ENCODE measurements at places on chromosomes 5 and 9.

DNA sequence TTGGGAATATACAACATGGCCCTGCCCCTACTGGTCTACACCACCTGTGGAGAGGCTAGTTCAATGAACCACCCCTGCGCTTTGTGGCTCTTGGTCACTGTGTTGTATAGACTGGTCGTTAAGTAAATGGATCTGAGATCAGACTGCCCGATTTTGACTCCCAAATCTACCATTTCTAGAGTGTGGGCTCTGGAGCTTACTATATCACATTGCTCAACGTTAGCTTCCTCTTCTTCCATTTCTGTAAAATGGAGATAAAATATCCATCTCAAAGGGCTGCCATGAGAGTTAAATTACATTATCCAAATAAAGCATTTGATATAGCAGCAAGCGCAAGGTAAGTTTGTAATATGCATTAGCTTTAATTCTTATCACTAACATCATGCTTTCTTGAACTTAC is 52.7 kb upstream of the IFNK start:
- DNase-seq, result no peak

DNA sequence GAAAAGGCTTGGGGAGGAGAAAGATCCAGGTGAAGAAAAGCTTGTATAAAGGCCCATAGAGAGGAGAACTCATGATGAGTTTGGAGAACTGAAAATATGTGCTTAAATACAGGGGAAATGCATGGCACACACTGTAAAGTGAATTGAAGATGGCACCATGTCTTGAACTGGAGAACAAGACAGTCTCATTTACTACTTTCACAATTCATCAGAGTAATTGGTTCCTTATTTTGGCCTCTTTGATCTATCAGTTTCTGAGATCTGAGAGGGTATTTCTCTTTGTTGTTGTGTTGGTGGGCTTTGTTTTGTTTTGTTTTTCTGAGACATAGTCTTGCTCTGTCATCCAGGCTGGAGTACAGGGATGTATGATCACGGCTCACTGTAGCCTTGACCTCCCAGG is 98.2 kb downstream of the CEMIP2 start:
- DNase-seq, result no peak

GRCh38 chr9:104986096-104986495 is 58.1 kb upstream of the ABCA1 start:
- DNase-seq, result no peak

- no peak for DNase-seq
These were observed 11.3 kb downstream of the FRMD3 start for GRCh38 chr9:83526901-83527300.

- DNase-seq, result peak; percentile 31
These were observed 407.0 kb upstream of the GRAMD2B start for GRCh38 chr5:126016256-126016655.

DNA sequence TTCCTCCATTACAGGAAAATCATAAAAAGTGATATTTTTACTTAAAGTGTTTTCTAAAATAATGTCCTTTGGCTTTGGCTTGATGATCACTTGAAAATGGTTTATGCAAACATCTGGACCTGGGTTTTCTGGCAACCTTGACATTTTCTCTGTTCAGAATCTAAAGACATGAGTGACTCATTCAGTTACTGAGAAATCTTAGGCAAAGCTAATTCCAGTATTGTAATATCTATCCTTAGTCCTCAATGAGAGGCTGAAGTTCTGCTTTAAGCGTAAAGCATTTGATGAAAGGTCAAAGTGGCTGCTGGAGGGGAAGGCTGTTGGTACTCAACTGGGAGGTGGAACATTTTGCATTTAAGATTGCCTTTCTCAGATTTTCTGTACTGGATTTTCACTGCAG is 2.3 kb downstream of the MAN2A1 start:
- DNase-seq, result no peak

DNA sequence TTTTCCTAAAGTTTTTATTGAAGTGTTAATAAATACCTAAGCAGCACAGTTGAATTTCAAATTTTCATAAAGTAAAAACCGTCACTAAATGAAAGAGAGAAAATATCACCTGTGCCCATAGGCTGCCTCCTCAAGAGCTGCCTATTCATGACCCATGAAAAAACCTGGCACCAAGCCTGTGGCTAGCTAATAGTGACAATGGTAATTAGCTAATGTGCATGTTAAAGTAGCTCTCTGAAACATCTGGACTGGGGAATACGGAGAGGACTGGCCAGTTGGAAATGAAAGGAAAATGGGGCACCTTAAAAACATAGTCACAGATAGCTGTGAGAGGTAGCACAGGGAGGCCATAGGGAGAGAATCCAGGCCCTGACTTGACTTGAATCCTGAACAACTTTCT is 5.4 kb upstream of the GNE start:
- no peak for DNase-seq

DNA sequence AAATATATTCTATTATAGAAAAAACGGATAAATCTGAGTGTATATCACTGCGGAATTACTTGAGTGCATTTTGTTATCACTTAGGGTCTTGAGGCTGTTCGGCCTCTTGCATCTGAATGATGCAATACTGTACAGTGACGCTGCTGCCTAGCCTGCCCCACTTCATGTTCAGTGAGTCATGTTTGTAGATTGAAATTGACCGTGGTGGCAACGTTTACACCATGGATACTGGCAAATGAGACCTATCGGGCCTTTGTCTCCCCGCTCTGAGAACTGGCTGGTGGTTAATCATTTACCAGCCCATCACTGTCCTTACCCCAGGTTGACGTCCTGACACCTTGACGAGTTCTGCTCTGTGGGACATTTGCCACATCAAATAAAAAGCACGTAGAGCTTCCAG is 510.1 kb upstream of the ADAMTS16 start:
- no peak for DNase-seq

- no peak for DNase-seq
These were observed 3.7 kb downstream of the GPSM1 start for GRCh38 chr9:136331030-136331429.

- no peak for DNase-seq
These were observed 1.6 kb downstream of the ANXA2R start for GRCh38 chr5:43038496-43038989.

DNA sequence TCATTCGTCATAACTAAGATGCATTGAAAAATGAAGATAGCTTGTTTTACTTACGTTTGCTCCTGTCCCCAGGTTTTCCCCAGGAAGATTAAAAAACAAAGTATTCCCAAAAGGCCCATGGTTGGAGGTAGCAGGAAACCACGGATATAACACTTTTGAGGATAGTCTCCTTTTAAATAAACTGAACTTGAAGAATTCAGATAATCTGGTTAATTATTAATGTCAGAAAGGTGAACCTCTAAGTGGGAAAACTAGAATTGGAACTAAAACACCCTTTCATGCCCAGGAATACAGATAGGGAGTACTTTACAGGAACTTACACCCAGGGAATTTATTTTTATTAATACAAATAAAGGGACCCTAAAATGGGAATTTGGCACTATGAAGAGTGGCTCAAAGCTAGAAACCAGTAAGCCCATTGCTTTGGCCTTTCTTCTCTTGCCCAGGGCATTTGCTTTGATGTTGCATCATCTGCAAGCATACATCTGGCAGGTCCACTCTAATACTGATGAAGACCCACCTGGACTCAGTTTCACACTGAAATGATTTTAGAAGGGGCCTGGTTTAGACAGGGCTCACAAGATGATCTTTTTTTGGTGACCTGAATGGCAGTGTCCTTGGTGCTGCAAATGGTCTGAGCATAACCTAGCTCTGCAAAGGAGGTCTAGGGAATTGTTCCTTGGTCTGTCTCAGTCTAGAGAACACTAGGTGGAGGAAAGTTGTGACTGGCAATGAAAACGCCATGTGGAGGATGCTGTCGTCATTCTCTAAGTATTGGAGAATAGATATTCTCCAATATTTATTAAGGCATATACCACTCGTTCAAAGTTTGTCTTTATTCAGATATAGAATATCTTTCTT is at the start of gene C5:
C5 (minus strand) TSS at position 148 of the 861 bp plus-strand sequence; CDS start at position 119, 29 bp downstream.
- DNase-seq, result no peak
